ENCODE measurements at places on chromosomes 6 and 20.
A peak's percentile ranks its signal among the peaks of the same experiment; 100 is the strongest.

DNA sequence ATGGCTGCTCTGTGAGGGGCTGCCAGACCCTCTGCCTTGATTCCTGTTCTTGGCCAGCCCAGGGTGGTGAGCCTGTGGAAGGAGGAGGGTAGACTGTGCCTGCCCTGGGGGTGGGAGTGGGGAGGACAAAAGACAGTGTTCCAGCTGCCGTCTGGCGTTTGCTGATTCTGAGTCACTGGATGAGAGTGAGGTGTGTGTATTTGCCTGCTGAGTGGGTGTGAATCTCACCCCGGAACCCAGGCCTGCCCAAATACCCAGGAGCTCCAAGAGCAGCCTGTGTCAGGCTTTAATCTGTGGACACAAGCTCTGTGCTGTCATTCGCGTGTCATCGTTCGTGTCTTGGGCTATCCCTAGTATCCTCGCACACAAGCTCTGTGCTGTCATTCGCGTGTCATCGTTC lies 2.6 kb upstream of the LKAAEAR1 start:
- DNase-seq, result no peak

GRCh38 chr6:116511424-116512110 lies at the start of gene CALHM5:
CALHM5 (plus strand) TSS chr6:116511639; CDS start chr6:116511697, 58 bp downstream.
- no peak for DNase-seq

DNA sequence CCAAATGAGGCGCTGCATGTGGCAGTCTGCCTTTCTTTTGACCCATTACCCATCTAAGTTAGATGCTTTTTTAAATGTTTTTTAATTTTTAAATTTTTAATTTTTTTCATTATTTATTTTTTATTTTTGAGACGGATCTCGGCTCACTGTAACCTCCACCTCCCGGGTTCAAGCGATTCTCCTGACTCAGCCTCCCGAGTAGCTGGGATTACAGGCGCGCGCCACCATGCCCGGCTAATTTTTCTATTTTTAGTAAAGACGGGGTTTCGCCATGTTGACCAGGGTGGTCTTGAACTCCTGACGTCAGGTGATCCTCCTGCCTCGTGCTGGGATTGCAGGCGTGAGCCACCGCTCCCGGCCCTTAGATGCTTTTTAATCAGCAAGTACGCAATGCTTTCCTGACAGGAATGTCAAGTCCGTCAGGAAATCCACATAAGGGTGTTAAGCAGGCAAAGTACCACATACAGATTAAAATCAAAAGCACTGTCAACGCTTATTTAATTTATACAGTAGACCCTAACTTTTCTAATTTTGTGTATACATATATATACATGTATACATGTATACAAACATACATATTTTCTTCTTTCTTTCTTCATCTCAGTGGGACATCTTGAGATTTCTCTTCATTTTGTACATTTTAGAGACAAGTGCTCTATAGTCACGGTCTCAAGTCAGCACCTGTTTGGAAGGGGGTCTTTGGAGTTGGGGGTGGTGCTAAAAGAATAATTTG lies 995 bp upstream of the GSTA4 start:
- DNase-seq, result peak; percentile 38

DNA sequence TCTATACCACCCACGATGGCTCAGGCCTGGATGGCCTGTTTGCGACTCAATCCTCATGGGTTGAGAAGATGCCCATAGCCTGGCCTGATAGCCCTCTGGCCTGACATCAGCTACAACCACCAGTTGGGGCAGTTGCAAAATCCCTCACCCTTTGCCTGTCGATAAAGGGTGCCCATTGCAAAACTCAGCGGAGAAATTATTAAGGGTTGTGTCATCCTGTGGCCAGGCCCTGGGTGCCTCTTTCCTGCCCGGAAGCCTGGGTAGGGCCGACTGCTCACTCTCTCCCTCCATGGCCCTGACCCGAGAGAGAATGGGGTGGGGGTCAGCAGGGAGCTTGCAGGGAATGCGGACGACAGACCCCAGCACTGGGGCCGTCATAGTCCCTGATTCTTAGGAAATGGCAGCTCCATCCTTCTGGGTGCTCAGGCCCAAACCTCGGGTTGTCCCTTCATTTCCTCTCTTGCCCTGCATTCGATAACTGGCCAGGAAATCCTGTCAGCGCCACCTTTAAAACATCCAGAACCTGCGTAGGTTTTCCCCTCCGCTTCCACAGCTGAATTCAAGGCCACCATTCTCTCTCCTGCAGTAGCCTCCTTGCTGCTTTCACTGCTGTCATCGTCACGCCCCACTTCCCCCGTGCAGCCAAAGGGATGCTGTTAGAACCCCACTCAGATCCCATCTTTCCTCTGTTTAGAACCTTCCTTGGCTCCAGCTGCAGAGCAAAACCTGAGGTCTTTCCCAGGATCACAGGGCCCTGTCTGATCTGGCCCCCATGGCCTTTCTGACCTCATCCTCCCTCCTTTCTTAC lies 31.1 kb downstream of the CEBPB start:
- DNase-seq, result no peak

GRCh38 chr20:32753731-32754130 lies 8.5 kb upstream of the DNMT3B start:
- DNase-seq, result no peak

GRCh38 chr20:50548396-50548795 lies 38.2 kb downstream of the PTPN1 start:
- no peak for DNase-seq

DNA sequence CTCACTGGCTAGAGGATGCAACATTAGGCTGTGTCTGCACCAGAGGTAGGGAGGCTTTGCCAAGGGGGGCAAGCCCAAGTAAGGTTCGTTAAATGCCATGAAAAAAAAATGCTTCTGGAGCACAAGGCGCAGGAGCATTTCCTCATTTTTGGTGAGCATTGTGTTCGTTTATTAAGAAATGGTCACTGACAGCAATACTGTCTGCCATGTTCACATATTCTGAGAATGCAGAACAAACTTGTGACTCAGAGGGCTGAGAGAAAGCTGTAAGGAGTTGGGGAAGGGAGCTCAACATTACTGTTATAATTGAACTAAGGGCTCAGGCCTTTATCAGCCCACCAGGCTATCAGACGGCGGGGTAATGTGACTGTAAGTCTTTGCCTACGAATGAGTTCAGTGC lies 465.4 kb upstream of the BTBD3 start:
- no peak for DNase-seq

- no peak for DNase-seq
Measured at GRCh38 chr6:86581833-86582232, 355.5 kb upstream of the HTR1E start.

DNA sequence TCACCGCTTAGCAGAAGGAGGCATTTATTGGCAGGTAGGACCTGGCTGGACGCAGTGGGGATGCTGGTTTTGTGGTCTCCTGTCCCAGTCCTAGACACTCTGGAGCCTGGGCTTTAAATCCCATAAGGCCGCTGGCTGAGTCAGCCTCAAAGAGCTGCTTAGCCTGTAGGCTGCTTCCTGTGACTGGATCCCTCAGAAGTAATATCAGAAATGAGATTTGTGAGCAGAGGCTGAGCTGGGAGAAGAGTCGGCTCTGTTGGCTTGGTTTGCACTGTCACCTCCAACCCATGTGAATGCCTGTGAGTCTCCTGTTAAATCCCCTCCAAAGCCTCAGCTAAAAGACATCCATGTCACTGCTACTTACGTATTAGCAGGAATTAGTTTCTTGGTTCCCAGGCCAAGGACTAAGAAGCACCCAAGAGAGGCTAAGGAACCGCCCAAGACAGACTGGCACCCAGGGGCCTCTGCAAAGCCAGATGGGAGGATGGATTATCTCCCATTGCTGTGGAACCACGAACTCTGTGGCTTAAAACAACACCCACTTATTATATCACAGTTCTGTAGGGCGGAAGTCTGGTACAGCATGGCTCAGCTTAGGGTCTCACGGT lies 289.4 kb downstream of the CDC5L start:
- no peak for DNase-seq

- DNase-seq, result peak; percentile 57
Measured at GRCh38 chr6:135114355-135115145, 59.9 kb upstream of the HBS1L start.

- no peak for DNase-seq
Measured at GRCh38 chr6:14079433-14079832, 38.1 kb upstream of the CD83 start.

GRCh38 chr6:29982097-29982496 lies 39.8 kb downstream of the HLA-A start:
- no peak for DNase-seq

- DNase-seq, result no peak
Measured at GRCh38 chr6:16216501-16217155, 21.8 kb upstream of the GMPR start.

DNA sequence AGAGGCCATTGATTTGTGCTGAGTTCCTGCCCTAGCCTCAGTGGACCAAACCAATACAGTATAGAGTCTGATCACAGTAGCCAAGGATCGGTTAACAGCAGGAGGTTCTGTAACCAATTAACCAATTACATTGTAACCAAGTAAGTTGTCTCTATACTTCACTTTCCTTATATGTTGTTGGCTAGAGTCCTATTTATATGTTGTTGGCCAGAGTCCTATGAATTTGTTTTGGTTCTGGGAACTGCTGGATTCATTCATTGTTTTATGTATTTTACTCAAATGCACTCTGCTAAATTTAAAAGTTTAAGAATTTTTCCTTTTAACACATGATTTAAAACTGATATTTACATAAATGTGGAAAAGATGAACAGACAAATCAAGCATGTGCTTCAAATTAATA lies 597.4 kb upstream of the HS3ST5 start:
- no peak for DNase-seq

DNA sequence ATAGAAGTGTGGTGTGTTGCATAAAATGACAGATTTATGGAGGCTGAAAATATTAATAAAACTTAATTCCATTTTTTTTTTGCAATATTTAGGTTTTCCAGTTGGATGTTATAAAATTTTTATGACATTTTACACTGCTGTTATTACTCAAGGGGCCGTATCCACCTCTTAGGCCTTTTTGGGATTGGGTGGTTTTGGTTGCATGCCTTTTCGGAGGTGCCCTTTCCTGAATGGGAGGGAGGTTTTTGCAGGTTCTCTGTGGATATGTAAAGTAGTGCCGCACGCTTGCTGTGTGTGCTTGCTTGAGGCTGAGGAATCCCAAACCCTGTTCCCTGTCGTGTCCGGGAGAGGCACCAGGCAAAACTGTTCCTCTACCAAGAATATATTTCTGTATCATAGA lies 6.8 kb downstream of the ARID1B start:
- DNase-seq, result no peak

GRCh38 chr20:55269913-55270312 lies 735.4 kb downstream of the CBLN4 start:
- DNase-seq, result no peak

GRCh38 chr6:46407776-46408530 lies 83.3 kb downstream of the RCAN2 start:
- DNase-seq, result no peak

GRCh38 chr20:51562027-51562331 lies 19.5 kb upstream of the NFATC2 start:
- no peak for DNase-seq

DNA sequence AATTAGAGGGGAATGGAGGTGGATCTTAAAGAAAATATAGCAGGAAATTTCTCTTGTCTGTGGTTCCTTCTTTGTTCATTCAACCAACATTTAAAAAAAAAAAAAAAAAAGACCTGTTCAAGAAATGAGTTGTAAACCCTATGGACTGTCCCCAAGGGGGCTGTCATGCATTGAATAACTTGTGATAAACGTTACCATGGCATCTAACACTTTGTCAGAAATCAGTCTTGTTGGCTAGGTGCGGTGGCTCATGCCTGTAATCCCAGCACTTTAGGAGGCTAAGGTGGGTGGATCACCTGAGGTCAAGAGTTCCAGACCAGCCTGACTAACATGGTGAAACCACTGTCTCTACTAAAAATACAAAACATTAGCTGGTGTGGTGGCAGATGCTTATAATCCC lies 381.7 kb downstream of the BCKDHB start:
- no peak for DNase-seq

GRCh38 chr6:129969064-129969463 lies 49.3 kb upstream of the L3MBTL3 start:
- DNase-seq, result no peak
